Lung (tissue), 17 donors: ENCODE measurements at places on chromosomes 1 and 21. TPM values are rescaled to one million over a fixed set of nuclear protein-coding genes. Genes with fewer than 3 reads are reported as not detected.

Gene GJA8
- not detected for total RNA-seq

Gene TMOD4
- 0.83 TPM for total RNA-seq

Gene ADAM30
- total RNA-seq: not detected

Gene IFNLR1
- total RNA-seq: 9.0 TPM

DNA sequence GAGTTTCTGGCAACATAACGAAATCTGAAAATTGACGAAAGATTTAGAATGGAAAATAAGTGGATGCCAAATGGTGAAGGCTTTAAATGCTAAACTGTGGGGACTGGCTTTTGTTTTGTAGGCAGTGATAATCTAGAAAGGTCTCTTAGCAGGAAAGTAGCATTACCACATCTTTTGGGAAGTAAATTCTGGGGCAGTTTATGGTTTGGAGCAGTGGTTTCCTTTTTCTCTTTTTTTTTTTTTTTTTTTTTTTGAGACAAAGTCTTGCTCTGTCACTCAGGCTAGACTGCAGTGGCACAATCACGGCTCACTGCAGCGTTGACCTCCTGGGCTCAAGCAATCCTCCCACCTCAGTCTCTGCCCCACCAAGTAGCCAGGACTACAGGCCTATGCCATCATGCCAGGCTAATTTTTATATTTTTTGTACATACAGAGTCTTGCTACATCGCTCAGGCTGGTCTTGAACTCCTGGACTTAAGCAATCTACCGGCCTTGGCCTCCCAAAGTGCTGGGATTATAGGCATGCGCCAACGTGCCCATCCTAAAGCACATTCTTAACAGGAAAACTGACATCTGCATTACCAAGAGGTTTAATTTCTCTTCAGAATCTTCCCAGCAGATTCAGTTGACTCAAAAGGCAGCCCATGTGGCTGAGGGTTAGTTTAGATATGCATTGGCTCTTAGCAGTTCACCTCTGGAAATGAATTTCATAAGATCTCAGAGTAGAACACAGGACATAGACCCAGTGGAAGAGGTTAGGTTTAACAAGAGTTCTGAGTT is 32.9 kb downstream of the C21orf91 start:
- no peaks in the 10 kb centered on the region for H3K27me3 ChIP-seq
- no peaks in the 10 kb centered on the region for H3K4me1 ChIP-seq
- H3K4me3 ChIP-seq: no peak overlapping the region
- no peak for DNase-seq
- H3K36me3 ChIP-seq: peaks cover 2% of the 10 kb centered on the region

GRCh38 chr1:201480231-201481003 is 11.4 kb upstream of the PHLDA3 start:
- peak; percentile 77 for DNase-seq
- H3K4me1 ChIP-seq: peaks cover 7% of the 10 kb centered on the region
- no peaks in the 10 kb centered on the region for H3K36me3 ChIP-seq
- no peaks in the 10 kb centered on the region for H3K27me3 ChIP-seq

DNA sequence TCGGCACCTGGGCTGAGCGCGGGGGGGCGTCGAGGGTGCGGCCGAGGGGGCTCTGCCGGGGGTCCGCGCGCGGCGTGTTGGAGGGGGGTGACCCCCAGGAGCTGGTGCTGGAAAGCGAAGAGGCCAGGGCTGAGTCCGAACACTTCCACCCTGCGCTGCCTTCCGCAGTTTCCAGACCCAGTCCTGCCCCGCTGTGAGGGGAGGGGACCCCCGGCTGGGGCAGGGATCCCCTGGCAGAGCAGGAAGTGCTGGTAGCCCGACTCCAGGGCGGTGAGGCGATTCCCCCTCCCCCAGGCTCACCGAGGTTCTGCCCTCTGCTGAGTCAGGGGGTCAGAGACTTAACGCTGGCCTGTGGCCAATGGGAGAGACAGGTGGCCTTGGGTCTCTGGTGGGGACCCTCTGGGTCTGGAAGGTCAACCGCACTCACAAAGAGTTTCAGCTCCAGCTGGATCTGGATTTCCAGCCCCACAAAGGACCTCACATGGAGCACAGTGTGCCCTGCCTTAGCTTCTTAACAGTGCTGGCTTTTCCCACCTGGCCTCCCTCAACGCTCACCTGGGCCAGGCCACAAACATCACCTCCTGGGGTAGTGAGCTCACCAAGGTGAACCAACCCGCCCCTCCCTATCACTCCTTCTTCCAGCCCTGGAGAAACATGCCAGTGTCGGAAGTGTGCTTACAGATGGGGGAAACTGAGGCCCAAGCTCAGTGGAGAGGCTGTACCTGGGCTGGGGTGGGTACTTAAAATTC is 39.8 kb upstream of the SYNC start:
- H3K27ac ChIP-seq: peak overlapping the region; percentile 24
- H3K4me1 ChIP-seq: peaks cover 2% of the 10 kb centered on the region
- H3K36me3 ChIP-seq: no peaks in the 10 kb centered on the region
- DNase-seq: peak; percentile 27

DNA sequence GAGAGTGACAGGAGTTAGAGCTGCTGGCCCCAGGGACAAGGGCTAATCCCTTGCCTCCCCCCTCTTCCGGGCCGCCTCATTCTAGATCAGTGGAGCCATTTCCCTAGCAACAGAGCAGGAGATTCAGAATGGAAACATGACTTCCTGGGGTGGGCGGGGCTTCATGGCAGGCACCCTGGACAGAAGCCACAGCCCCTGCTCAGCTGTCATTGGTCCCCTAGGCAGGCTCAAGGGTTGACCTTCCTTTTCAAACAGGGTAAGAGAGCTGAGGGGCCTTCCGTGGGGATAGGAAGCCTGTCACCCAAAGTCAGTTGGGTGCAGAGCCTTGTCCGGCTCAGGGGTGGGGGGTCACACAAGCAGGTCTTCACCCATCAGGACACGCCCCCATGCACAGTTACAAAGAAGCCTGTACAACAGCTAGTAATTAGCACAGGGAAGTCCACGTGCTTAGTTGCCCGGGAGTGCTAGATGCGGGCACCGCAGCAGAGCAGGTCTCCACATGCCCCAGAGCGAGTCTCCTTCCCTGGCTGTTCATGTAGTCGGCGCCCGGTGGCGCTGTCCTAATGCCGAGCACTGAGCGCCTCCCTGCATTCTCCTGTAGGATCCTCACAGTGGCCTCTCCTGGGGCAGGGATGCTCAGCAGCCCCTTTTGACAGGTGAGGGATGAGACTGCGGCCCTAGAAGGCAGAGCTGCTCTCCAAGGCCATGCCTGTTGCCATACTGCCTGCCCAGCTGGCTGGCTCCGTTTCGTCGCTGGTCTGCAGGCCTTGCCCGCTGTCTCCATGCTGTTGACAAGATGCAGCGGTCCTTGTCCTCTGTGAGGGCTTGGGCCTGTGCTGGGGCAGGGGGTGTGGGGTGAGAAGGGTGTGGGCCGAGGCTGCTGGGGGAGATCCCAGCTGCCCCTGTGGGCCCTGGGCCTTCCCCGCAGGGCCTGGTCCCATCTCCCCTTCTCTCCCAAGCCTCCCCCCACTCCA is 5.1 kb downstream of the TMEM201 start:
- peaks cover 17% of the 10 kb centered on the region for H3K4me1 ChIP-seq
- no peak overlapping the region for H3K4me3 ChIP-seq
- H3K27ac ChIP-seq: peak overlapping the region; percentile 23
- peaks cover 13% of the 10 kb centered on the region for H3K36me3 ChIP-seq
- peak; percentile 96 for DNase-seq
- H3K27me3 ChIP-seq: no peaks in the 10 kb centered on the region

- H3K27me3 ChIP-seq: no peaks in the 10 kb centered on the region
- DNase-seq: no peak
- H3K4me3 ChIP-seq: no peak overlapping the region
- H3K4me1 ChIP-seq: no peaks in the 10 kb centered on the region
Observed at GRCh38 chr1:118097622-118098348, 87.2 kb downstream of the SPAG17 start.

DNA sequence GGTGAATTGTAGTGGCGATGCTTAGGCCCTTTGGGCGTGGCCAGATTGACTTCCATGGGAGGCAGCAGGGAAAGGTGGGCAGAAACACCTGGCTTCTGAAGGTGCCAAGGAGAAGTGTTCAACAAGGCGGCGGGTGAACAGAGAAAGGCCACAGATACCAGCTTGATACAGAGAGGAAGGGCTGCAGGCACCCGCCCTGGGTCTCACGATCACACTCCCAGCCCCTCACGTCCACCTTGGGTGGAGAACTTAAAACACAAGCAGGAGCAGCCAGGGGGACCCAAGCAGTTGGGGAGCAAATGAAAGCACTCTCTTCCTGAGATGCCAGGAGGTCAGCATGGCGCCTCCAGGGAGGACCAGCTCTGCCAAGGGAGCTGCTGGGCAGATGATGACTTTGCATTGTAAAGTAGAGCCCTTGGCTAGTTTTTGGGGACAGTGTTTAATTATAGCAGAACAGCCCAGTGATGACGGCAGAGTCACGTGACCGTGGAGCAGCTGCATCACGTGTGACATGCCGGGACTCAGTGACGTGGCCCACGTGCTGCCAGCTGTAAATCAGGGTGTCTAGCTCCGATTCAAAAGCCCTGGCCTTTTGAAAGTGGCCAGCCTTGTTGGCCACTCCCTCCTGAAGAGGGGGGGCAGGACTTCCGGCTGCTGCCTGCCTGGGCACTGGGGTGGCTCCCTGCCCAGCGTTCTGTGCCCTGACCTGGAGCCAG is 19.0 kb downstream of the SLC37A1 start:
- peak; percentile 50 for DNase-seq
- no peaks in the 10 kb centered on the region for H3K36me3 ChIP-seq
- no peaks in the 10 kb centered on the region for H3K27me3 ChIP-seq
- H3K4me1 ChIP-seq: peaks cover 17% of the 10 kb centered on the region
- peak overlapping the region; percentile 9 for H3K27ac ChIP-seq

DNA sequence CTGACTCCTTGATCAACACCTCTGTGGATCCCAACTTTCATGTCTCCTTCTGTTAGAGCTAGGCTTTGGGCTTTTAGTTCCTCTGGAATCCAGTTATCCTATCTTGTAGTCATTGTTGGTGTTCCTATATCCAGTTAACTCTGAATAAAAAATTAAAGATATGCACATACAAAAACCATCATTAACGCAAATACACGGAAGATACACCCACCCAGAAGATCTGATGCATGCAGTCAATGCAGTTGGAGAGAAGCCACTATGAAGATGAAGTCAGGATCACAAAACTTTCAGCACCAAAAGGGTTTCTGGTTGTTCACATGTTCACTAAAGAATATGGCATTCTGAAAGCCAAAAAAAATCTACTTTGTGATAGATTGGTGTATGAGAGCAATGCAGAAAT is 123.6 kb upstream of the LHX8 start:
- no peaks in the 10 kb centered on the region for H3K27me3 ChIP-seq
- no peaks in the 10 kb centered on the region for H3K4me1 ChIP-seq
- H3K27ac ChIP-seq: no peak overlapping the region
- no peak overlapping the region for H3K4me3 ChIP-seq

- no peaks in the 10 kb centered on the region for H3K27me3 ChIP-seq
- no peak overlapping the region for H3K4me3 ChIP-seq
- no peak for DNase-seq
- no peak overlapping the region for H3K27ac ChIP-seq
- H3K36me3 ChIP-seq: no peaks in the 10 kb centered on the region
- H3K4me1 ChIP-seq: no peaks in the 10 kb centered on the region
Observed at GRCh38 chr1:187971851-187972250, 1143.1 kb downstream of the PLA2G4A start.

DNA sequence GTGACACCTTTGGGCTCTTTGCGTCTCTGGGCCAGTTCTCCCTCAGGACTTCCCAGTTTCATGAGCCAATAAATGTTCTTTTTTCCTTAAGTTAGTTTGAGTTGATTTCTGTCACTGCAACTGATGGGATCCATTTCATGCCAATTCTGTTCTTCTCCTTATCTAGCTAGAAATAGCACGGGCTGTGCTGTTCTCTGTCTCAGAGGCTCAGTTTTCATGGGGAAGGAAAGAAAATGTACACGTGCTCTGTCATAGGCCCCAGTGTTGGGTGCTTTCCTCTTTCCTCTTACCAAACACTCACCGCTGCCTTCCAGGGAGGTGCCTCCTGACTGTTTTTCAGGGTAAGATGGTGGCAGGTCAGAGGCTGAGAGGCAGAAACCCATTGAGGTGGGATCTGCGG is 43.2 kb upstream of the ACTL8 start:
- H3K36me3 ChIP-seq: no peaks in the 10 kb centered on the region
- no peak overlapping the region for H3K27ac ChIP-seq
- H3K4me1 ChIP-seq: no peaks in the 10 kb centered on the region
- H3K27me3 ChIP-seq: no peaks in the 10 kb centered on the region
- DNase-seq: no peak

- no peaks in the 10 kb centered on the region for H3K27me3 ChIP-seq
- no peak overlapping the region for H3K27ac ChIP-seq
- no peak overlapping the region for H3K4me3 ChIP-seq
- no peaks in the 10 kb centered on the region for H3K4me1 ChIP-seq
- no peaks in the 10 kb centered on the region for H3K36me3 ChIP-seq
Observed at GRCh38 chr1:14666373-14666772, 67.9 kb downstream of the KAZN start.

DNA sequence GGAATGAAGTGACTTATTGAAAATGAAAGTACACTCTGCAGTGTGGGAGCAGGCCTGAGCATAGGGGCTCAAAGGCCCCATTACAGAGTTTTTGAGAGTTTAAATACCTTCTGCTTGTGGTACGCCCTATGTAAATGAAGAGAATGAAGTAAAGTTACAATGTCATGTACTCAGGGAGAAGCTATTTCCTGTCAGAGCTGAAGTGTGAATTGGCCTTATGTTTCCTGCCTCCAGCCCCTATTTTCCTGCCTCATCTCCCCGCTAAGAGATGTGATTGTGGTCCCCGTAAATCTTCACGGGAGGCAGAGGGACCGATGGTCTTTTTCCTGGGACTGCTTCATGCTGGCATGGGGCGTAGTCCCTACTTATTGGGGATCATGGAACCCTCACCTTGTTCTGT is 2.5 kb upstream of the ZNF683 start:
- no peak overlapping the region for H3K27ac ChIP-seq
- H3K36me3 ChIP-seq: no peaks in the 10 kb centered on the region
- DNase-seq: no peak
- no peaks in the 10 kb centered on the region for H3K27me3 ChIP-seq
- no peaks in the 10 kb centered on the region for H3K4me1 ChIP-seq
- H3K4me3 ChIP-seq: no peak overlapping the region

- no peak for DNase-seq
- H3K4me1 ChIP-seq: peaks cover 3% of the 10 kb centered on the region
- peak overlapping the region; percentile 78 for H3K27ac ChIP-seq
- peak overlapping the region; percentile 54 for H3K4me3 ChIP-seq
- H3K27me3 ChIP-seq: no peaks in the 10 kb centered on the region
- no peaks in the 10 kb centered on the region for H3K36me3 ChIP-seq
Observed at GRCh38 chr1:28370239-28371009, 884 bp downstream of the PHACTR4 start.
